ENCODE measurements at places on chromosomes 2 and 18.

DNA sequence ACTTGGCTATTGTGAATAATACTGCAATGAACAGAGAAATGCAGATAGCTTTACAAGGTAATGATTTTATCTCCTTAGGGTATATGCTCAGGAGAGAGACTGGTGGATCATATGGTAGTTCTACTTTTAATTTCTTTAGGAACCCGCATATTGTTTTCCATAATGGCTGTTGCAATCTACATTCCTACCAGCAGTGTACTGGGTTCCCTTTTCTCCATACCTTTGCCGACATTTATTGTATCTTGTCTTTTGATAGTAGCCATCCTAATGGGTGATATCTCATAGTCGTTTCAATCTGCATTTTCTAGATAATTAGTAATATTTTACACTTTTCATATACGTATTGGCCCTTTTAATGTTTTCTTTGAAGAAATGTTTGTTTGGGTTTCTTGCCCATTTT is 702.9 kb upstream of the ACVR2A start:
- DNase-seq, result no peak

GRCh38 chr2:69311024-69311416 is 76.0 kb downstream of the GFPT1 start:
- no peak for DNase-seq

DNA sequence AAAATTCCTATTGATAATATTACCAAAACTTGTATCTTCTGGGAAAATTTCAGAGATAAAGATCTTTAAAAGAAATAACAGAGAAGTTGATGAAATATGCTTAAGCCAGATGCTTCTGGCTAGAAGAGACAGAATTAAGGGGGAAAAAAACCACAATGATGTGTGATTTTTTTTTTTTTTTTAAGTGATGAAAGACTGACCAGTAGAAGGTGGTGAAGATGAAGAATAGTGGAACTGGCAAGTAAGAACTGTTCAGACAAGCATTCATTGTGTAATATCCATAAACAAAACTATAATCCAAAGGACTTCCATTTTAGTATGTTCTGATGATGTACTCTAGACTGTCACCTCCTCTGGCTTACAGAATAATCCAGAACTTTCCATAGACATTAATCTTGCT is 89.8 kb downstream of the INO80D start:
- no peak for DNase-seq

DNA sequence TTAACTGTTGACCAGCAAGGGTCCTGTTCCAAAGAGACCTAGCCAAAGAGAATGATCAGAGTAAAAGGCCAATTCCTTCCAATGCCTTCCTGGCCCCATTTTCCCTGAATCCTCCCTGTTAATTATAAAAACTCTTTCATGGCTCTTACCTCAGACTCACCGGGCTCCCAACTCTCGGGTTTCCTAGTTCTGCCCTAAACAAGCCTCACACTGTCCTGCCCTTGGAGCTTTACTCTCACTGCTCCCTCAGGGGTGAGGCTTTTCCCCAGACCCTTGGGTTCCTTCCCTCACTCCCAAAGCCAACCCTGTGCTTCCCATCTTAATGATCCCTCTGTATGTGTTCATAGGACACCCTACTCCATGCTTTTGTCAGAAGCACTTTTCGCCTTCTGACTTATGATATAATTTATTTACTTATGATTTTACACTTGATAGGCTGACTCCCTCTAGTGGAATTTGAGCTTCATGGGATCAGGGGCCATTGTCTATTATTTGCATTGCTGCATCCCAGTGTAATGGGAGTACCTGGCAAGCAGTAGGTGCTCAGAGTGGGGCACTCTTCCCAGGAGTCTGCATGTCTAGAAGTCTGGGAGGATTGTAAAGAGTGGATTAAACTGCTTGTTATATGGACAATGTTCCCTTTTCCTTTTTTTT is 29.9 kb upstream of the ZNG1B start:
- DNase-seq, result peak; percentile 46

DNA sequence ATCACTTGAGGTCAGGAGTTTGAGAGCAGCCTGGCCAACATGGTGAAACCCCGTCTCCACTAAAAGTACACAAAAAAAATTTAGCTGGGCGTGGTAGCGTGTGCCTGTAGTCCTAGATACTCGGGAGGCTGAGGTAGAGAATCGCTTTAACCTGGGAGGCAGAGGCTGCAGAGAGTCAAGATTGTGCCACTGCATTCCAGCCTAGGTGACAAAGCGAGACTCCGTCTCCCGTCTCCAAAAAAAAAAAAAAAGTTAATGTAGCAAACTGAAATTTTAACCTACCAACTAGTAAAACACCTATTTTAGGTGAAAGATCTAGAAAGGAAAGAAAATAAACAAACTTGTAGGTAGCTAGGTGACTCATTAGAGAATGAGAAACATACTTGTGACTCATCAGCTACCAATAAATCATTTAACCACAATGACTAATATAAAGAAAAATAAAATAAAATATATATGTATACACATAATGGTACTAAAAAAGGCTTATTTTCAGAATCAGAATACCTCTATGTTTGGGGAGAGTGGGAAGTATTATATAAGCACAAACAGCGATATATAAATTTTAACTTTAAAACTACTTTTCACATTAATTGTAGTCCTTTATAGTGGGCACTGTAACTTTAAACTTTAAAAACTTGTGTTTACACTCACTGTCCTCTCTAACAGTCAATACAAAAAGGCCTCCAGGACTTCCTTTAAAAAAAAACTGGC is 36.6 kb downstream of the DARS1 start:
- DNase-seq, result peak; percentile 84

- DNase-seq, result no peak
Observed at GRCh38 chr2:18901242-18901641, 311.9 kb upstream of the NT5C1B start.

DNA sequence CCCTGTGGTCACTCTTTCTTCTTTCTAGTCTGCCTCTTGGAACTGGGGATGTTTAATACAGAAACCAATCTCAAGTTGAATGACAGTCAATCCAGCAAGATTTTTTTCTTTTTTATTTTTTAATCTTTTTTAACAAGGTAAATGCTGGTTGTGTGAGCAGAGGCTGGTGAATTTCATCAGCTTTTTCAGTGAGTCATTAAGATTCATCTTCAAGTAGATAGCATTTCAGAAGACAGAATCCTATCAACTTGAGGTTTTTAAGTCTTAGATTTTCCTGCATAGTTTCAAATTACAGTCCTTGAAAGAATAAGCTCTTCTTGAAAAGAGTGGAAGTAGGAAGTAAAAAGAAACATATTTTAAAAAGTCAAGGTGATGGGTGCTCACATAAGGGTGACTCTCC is 12.4 kb downstream of the SLC8A1 start:
- no peak for DNase-seq

- DNase-seq, result peak; percentile 42
Observed at GRCh38 chr2:26597197-26597596, 44.0 kb downstream of the CIB4 start.

GRCh38 chr18:74577019-74577418 is 20.7 kb upstream of the ZNF407 start:
- no peak for DNase-seq

DNA sequence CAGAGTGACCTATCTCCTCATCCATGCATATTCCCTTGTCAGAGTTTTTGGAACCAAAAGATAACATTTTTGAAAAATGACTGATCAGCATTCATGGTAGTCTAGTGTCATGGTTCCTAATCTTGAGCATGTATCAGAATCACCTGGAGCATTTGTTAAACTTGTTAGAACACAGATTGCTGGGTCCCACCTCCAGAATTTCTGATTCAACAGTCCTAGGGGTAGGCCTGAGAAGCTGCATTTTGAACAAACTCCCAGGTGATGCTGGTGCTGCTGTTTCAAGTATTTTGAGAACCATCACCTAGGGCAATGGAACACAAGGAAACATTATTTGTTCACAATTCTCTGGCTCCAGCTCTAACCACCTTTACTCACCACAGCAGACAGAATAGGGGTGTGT is 21.0 kb downstream of the TMEM200C start:
- no peak for DNase-seq

DNA sequence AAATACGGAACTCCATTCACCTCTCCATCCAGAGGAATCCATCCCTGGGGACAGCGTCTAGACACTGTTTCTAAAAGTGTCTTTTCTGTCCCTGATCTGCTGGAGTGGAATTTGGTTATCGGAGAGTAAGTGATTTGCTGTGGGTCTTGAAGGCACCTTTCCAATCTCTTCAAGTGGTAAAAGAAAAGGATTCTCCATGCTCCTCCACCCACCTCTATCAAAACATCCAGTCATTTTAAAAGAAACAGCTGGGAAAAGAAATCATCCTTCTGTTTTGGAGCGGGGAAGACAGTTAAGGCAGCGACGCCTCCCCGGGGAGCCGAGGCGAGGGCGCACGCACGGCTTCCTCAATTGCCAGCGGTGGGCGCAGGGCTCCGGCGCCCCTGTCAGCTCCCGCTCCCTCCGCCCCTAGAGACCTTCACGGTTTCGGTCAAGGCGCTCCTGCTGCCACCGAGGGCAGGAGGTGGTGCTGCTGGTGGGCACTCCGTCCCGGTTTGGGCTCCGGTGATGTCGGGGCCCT is 547 bp downstream of the SLC35F5 start:
- no peak for DNase-seq

- DNase-seq, result no peak
Observed at GRCh38 chr2:50606860-50607259, 425.1 kb downstream of the NRXN1 start.

Measured in HT1080 (cell line).